ENCODE measurements at places on chromosomes 6 and 20.
A peak's percentile ranks its signal among the peaks of the same experiment; 100 is the strongest.

- no peak for DNase-seq
Observed at GRCh38 chr20:32651537-32651936, 22.2 kb downstream of the C20orf203 start.

GRCh38 chr20:41165001-41165882 is 27.9 kb downstream of the PLCG1 start:
- DNase-seq: no peak

DNA sequence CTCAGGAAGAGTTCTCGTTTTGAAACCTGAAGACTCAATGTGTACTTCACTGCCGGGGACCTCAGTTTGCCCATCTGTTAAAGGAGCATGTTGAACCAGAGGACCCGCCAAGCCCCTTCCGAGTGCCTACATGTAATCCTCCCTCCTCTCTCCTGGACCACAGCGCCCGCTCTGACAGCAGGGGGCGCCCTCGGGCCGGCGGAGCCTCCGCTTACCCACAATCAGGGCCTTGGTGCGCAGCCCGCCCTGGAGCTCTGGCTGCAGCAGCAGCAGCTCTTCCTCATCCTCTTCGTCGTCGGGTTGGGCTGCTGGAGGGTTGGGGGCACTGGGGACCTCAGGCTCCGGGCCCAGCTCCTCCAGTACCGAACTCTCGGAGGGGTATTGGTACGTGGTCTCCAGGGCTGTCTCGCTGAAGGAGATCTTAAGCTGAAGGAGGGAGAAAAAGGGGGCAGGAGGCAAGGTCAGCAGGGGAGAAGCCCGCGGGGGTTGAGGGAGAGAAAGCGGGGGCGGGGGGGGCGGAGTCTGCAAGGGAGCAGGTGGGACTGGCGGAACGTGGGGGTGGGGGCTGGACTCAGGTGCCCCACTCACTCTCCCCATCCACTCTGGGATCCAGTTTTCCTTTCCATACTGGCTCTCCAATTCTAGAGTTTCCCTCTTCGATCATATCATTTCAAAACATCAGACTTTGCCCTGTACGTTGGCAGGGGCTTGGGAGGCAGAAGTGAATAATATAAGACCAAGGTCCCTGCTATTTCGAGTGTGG is 6.3 kb upstream of the DHX16 start:
- peak; percentile 88 for DNase-seq

GRCh38 chr20:61849376-61849775 is 216.3 kb downstream of the TAF4 start:
- no peak for DNase-seq

DNA sequence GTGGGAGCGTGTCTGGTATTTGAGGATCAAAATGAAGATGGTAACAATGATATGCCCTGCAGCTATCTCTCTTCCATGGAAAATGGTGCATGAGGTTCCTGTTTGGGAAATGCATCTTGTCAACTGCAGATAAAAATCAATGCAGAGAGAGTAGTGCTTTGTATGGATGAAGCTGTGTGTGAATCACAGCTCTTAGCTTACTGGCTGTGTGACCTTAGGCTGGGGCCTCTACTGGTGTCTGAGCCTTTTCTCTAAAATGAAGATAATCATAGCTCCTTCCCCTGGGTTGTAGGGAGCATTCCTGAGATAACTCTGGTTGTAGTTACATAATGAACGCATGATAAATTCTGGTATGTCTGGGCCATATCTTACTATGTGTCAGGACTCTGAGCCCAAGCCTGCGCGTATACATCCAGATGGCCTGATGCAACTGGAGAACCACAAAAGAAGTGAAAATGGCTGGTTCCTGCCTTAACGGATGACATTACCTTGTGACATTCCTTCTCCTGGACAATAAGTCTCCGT is 19.6 kb downstream of the ANGPT4 start:
- no peak for DNase-seq

DNA sequence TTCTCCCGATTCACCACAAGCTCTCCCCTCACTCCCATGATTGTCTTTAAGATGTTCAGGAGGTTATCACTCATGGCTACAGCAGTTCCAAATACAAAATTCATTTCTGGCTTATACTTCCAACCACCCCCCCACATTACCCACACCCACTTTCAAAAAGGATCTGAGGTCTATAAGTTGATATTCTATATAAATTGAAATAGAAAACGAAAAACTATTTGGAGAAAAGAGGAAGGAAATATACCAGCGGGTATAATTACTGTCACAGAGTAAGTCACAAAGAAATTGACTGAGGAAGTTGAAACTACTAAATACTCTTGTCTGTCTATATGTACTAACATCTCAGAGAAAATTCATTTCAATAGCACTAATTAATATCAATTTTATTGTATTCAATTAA is 112.7 kb upstream of the TNFAIP3 start:
- no peak for DNase-seq

DNA sequence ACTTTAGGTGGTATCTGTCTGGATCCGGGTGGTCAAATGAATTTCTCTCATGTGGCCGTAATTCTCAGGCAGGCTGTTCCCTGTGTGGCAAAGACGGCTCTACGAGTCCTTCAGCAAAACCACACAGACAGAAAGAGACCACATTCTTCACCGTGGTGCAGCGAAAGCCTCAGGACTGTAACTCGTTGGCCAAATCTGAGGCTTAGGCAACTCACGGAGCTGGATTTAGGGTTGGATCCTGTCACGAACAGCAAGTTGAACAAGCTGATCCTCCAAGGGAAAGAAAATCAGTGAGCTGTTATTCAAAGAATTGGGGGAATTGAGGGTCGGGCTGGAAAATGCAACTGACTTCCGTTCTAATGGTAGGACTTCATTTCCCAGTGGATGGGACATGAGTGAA is 167.4 kb downstream of the ZMYND8 start:
- DNase-seq: no peak

DNA sequence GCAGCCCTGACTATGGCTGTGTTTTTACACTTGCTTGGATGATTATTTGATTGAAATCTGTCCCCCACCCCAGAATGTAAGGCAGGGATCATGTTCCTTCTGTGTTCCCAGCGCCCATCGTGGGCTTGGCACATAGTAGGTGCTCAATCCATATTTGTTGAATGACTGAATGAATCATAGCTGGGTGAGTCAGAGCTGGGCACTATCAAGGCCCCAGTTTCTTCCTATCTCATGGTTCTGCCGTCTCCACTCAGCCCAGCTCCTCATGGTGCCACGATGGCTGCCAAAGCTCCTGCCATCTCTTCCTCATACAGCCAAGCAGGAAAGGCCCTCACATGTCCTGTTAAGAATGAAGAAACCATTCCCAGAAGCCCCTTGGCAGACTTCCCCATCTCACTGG is 29.0 kb downstream of the CEBPB start:
- no peak for DNase-seq

DNA sequence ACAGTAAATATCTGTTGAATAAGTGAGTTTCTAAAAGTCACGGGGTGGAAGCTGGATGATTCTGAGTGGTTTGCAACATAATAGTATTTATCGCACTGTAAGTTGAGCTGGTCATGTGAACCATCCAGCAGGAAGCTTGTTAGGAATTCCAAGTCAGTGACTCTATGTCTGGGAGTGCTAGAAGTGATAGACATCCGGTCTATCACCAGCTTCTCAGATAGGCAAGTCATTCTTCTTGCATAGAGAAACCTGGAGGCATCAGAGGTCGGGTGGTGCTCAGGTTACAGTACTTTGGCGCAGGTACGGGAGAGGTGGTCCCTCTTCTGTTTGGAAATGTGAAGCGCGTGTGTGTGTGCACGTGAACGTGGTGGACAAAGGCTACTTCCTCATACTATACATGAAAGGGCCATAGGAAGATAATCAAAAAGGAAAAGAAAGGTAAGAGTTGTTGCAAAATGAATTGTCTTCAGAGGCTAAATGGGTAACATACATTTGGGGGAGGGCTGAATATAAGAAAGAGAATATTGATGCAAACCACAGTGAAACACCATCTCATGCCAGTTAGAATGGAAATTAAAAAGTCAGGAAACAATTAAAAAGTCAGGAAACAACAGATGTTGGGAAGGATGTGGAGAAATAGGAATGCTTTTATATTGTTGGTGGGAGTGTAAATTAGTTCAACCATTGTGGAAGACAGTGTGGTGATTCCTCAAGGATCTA is 299.3 kb upstream of the ZFP64 start:
- no peak for DNase-seq

DNA sequence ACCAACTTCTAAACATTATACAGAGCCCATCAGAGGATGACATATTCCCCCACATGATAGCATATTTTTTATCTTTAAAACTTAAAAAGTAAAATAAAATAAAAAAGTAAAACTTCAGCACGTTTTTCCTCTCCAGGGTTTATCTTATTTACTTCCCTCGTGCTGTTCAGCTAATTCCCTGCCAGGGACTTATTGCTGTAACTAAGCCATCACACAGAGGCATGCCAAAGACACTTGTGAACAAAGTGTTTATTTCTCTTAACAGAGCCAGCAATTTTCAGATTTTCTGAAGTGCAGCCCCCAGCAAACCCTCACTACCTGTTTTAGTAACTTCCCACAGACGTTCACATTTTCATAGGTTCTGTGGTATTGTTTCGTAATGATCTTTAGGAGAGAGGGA is 293.8 kb downstream of the ZNF217 start:
- DNase-seq: no peak

GRCh38 chr6:79841577-79842375 is 105.6 kb downstream of the ELOVL4 start:
- DNase-seq: no peak

DNA sequence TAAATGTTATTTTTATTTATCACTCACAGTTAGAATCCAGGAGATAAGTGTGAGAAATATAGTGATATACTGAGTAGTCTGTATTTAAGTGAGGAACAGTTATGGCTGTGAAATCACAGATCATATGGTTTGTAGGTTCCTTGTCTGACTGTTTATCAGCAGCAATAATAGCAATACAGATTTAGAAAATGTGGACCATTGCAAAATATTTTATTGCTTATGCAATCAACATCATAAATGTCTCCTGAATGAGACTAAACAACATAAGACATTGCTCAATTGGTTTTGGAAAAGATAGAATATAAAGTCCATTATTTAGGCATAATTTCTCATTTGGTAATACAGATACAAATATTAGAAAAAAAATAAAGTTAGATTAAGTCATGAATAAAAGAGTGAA is 43.7 kb downstream of the CCDC170 start:
- no peak for DNase-seq

- DNase-seq: no peak
Observed at GRCh38 chr6:130966344-130966980, 96.6 kb downstream of the EPB41L2 start.

- no peak for DNase-seq
Observed at GRCh38 chr6:72564231-72564630, 57.6 kb upstream of the KCNQ5 start.

DNA sequence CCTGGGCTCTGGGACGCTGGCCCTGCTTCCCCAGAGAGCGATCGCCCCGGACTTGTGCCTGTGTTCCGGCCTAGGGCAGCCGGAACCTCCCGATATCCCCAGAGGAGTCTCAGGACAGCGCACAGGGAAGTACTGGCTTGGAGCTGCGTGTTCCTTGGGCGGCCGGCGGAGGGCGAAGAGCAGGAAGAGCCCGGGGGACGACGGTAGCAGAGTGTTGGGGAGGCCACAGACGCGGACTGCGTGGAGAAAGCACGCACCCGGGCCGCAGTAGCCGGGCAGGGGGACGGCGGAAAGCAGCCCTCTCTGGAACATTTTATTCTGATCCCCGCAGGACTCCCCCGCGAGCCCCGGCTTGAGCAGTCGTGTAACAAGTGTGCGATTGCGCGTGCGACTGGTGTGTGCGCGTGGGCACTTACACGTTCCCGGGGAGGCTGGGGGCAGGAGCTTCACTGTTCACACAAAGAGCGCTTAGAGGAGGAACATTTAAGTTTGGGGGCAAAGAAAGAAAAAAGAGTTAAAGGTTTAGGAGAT is 36.1 kb downstream of the NCR2 start:
- DNase-seq: peak; percentile 60

- DNase-seq: no peak
Observed at GRCh38 chr6:147287869-147288271, 83.7 kb downstream of the STXBP5 start.

GRCh38 chr20:41733151-41733550 is 115.0 kb upstream of the CHD6 start:
- no peak for DNase-seq

DNA sequence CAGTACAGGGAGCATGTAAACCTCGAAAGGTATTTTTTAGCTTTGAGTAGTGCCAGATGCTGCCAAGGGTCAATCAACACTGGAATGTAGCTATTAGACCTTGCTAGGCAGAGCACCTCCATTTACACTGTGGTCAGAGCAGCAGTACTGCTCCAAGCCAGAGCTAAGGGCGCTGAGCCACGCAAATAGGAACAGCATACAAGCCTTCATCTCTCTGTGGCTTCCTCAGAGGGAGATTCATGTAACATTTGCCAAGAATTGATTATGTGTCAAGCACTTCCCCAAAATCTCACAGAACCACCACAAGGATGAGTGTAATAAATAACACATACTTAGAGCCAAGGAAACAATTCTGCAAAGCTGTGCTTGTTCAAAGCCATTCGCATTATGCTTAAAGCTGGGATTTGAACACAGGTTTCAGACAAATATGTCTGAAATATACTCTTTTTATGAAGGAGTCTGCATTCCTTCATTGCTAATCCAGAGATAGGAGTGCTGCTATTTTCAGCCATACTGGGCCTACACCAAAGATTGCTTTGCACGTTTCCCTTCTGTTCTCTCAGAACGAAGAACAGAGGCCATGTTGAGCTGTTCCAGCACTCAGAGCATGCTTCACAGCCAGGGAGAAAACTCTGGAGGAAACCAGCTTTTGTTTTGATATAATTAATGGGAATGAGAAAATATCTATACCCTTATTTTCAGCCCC is 97.7 kb downstream of the SLC16A10 start:
- no peak for DNase-seq

DNA sequence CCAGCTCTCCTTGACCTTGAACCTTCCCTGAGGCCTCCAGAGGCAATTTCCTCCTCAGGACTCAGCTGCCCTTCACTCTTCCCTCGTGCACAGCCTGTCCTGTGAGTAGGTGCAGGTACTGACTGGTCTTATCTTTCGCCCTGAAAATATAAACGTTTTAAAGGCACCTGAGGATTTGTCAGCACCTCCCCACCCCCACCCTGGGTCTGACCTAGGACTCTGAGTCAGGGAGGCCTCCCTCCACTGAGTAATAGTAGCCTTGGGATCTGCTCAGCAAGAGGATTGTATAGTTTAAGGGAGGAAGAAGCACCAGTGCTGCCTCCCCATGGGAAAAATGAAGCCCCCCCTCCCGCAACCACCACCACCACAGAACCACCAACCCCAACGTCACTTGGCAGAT is 54.6 kb downstream of the PPARD start:
- no peak for DNase-seq

DNA sequence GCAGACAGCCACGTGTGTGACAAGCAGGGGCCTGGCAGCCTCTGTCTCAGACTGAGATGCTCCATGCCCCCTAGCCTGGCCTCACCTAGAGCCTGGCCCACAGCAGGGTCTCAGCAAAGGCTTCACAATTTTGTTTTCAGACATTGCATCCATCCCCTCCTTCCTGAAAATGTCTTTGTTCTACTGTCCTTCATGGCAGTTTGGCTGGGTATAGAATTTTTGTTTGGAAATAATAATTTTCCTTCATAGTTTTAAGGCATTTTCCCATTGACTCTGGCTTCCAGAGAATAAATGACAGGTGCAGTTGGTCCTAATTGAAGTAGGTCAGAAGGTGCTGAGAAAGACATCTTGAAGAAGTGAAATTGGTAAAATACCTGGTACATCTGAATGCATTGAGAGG is 216.2 kb downstream of the EYA2 start:
- no peak for DNase-seq

GRCh38 chr20:34069341-34070078 is 42.5 kb downstream of the EIF2S2 start:
- peak; percentile 73 for DNase-seq

All from breast epithelium (tissue), 4 donors.